ENCODE measurements at places on chromosomes 1 and 21. TPM values are rescaled to one million over a fixed set of nuclear protein-coding genes. Genes with fewer than 3 reads are reported as not detected.

RNU1-2 gene
- 6,622 TPM for total RNA-seq

PODN gene
- total RNA-seq: 56.5 TPM

CD101 gene
- 37.4 TPM for total RNA-seq

IL24 gene
- not detected for total RNA-seq

NTRK1 gene
- 1.2 TPM for total RNA-seq

Measured in upper lobe of right lung (tissue), 1 donor.